ENCODE measurements at places on chromosomes 7 and 10.

- DNase-seq = peak; percentile 45
Measured at GRCh38 chr7:14504134-14504533, 398.4 kb downstream of the DGKB start.

DNA sequence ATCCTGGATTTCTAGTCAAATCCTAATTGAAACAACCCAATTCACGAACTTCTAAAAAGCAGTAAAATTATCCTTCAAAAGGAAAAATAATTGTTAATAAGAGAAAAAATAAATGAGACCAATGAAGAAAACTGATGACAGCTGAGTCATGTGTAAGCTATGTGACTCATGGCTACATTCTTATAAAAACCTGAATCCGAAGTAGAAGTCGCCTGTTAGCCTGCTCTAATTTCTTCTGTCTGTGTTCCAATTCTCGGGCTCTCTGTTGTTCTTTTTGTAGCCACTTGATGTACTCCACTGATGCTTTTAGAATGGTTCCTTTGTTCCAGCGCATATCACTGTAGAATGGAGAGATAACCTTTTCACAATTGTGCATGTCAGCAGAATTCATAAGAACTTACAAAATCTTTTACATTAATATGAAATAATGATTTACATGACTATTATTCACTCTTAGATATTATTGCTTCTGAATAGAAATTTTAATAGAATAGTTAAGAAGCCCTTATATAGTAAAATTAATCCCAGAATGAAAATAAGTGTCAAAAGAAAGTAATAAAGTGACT is 88.8 kb downstream of the TFEC start:
- DNase-seq = no peak

DNA sequence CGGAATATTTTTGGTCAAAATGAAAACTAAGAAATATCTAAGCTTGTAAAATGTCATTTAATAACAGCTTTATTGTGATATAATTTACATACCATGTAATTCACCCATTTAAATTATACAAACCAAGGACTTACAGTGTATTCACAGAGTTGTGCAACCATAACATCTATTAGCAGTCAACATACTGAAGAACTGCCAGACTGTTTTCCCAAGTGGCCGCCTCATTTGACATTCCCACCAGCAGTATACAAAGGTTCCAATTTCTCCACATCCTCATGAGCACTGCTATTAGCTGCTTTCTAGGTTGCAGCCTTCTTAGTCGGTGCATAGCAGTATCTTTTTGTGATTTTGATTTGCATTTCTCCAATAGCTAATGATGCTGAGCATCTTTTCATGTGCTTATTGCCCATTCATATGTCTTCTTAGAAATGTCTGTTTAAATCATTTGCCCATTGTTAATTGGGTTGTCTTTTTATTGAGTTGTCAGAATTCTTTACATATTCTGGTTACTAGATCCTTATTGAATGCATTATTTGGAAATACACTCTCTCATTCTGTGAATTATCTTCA is 153.0 kb upstream of the FGFR2 start:
- DNase-seq = no peak

DNA sequence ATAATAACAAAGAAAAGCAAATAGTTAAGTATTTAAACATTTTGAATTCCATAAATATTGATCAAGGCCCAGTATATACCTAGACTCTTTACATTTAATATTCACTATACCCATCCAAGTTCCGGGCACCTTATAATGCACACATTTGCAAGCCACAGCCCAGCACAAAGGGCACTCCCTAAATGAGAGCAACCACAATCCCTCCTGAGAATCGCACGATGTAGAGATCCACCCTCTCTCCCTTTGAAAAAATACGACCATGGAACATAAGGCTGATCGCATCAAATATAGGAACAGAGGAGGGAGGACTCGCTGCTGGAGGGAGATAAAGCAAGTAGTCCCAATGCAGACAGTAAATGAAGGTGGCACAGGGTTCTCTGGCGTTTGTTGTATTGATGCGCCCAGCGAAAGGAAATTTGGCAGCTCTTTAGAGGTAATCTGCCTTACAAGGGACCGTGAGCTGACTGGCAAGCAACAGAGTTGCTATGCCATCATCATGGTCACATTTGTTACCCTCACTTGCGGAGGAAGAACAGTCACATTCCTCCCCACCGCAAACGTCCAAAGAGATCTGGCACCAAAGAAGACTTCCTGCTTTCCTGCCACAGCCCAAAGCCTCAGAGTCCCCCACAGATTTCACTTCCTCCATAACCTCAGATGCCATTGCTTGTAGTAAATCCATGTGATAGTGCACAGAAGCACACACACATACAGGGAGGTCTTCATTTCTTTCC is 16.1 kb upstream of the TAS2R40 start:
- no peak for DNase-seq

- no peak for DNase-seq
Measured at GRCh38 chr10:50325449-50326171, 74.3 kb upstream of the ASAH2 start.

DNA sequence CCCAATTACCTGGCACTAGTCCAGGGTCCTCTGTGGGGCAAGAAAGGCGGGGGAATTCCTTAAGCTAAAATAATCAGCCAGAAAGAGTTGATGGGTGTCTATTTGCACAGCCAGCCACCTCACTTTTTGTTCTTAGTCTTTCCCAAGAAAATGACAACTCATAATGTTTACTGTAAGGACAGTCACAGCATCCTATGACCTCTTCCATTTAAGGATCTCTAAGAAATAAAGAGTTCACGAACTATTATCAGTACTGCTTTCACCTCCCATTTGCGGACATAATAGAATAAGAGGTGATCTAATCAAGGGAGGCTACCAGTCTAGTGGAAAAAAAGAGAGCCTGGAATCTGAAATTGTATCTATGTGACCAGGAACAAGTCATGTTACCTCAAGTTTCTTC is 72.4 kb upstream of the LRRC17 start:
- DNase-seq = no peak

DNA sequence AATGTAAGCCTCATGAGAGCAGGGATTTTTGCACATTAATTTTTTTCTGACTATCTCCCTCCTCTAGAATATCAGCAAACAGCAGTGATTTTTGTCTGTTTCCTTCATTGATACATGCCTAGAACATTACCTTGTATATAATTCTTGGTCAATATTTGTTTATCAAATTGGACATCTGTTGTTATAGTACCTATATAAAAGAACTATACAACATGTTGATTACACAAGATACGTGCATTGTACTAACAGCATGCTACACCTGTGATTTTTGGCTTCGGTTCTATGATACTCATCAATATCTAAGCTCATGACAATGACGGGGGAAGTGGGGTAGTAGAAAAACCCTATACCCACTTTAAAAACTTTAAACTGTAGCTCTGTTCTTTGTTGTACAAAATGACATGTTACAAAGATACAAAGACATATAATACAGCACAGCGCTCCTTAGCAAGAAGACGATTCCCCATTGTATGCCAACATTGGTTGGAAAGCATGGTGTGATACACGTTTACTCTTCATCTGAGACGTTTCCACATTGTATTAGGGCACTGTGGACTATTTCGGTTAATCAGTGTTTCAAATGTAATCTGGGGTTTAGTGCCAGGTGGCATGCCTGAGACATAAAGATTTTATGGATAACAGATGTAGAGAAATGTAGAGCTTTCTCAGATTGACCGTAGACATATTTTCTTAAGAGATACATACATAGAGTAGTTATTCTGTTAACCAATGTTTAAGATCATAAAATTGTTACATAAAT is 70.5 kb upstream of the FOXP2 start:
- no peak for DNase-seq

GRCh38 chr7:43944286-43944685 is 18.1 kb downstream of the UBE2D4 start:
- no peak for DNase-seq

DNA sequence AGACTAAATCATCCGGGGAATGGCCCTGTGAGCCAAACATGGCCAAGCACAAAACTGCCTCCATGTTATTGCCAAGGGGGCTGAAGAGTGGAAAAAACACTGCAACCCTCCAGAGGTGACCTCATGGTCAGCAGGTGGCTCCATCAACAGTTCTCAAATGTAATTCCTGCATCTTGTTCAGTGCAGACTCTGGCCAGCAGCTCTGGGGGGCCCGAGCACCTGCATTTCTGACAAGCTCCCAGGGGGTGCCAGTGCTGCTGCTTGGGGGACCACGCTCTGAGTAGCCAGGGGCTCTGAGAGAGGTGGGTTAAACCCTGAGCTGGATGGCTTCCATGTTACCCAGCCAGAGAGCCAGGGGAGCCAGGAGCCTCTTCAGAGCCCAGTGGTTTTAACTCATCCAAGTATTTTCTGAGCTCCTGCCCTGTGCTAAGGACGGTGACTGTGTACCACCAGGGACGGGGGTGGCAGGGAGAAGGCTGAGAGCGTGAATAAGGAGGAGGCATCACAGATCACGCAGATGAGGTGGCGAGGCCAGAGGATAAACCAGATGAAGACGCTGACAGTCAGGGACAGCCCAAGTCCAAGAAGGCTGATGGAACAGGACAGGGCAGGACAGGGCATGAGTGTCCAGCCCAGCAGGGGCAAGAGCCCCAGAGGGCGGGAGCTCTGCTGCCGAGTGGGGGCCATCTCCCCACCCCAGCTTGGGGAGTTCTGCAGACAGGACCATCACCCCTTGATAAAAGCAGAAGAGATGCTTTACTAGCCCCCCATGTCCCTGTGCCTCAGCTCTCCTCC is 52.9 kb downstream of the CLEC2L start:
- DNase-seq = no peak

- no peak for DNase-seq
Measured at GRCh38 chr7:33814936-33815335, 90.4 kb upstream of the BMPER start.

DNA sequence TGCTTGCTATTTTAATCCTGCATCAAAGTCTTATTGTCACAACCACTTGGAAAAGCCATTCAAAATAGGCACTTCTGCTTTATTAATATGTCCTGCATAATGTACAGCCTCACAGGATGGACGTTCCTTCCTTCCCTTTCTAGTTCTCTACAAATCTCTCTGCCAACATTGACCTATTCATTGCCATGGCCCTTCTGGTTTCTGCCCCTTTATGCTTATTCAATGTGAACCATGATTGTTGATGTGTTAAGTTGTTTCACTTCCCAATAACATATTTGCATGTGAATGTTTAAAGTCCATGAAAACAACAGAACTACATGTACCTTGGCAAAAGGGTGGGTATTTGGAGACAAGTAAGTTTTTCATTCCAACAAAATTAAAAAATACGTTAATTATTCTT is 45.7 kb downstream of the COL28A1 start:
- no peak for DNase-seq

- DNase-seq = no peak
Measured at GRCh38 chr7:113092762-113093161, 6.1 kb upstream of the GPR85 start.

DNA sequence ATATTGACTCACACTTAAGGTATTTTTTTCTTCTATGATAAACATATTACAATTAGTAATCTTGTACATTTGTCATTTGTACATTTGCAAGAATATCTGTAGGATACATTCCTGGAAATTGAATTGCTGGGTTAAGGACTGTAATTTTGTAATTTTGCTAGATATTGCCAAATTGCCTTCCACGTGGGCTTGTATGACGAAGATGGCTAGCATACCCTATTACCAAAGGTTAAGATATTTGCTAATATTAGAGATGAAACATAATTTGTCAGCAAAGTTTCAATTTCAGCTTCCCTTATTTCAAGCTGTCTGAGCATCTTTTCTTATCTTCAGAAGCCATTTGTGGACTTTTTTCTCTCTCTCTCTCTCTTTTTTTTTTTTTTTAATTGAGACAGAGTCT is 1.0 kb upstream of the LYZL2 start:
- no peak for DNase-seq

DNA sequence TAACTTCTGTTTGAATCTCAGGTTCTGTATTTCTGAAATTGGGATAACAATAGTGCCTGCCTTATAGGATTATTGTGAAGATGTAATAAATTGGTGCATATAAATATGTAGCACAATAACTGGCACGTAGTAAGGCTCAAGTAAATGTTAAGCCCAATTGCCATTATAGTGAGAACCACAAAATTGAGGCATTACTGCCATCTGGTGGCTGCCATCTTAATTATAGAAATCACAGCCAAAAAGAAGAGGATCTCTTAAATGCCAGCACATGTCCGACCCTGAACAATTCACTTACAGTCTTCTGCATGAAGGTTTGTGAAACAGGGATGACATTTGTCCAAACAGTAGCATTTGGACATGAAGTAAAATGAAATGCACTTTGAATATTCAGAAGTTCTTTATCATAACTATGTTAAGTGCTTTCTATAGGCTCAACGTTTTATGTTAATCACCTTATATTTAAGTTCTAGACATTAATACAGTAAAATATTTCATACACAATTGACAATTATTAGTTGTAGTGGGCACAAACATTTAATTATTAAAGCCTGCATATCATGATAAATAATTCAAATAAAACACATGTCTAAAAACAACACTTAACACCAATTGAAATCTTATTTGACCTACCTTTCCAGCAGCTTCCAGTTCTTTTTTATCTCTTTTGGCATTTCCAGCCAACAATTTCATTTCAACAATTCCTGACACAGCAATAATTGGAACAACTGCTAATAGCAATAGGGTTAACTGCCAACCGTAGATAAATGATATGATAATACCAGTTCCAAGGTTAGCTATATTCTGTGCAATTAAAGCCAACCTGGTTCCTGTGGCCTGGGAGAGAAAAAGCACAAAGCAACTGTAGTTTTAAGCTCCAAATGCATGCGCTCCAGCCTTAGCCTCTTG is 58.5 kb downstream of the ABCB4 start:
- DNase-seq = no peak

GRCh38 chr7:130736298-130736900 is 2.4 kb upstream of the KLF14 start:
- DNase-seq = no peak

GRCh38 chr7:42931834-42932651 is at the start of the genes MRPL32 and PSMA2:
TSS of gene MRPL32 (plus strand) at chr7:42932376. CDS start at chr7:42932387, 11 bp downstream.
TSS of gene PSMA2 (minus strand) at chr7:42932174. CDS start at chr7:42932158, 16 bp downstream.
- peak; percentile 96 for DNase-seq

- no peak for DNase-seq
Measured at GRCh38 chr7:137834552-137834951, 12.2 kb downstream of the DGKI start.

- no peak for DNase-seq
Measured at GRCh38 chr7:87567052-87567451, 33.6 kb downstream of the ABCB1 start.

DNA sequence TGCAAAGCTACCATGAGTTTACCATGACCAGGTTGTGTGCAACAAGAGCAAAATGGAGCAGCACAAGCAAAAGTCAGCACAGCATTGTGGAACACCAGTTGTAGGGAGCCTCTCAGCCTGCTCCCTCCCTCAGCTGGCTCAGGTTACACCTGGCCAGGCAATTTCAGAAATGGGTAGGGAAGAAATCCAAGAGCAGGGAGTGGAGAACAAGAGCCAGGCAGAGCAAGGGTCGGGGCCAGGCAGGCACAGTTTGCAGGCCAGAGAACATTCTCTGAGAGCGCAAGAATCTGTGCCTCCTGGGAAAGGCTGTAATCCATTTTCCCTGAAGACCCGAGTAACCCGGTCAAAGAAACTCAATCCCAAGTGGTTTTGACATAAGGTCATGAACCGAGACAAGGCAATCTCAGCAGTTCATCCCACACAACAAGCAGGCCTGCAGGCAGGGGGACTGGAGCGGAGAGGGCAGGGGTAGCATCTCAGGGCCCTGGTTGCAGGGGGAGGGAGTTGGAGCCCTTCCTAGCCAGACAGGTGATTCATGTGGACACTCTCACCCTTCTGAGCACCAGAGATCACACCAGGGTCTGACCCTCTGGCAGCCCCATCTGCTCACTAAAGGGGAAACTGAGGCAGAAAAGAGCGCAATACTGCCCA is 258.4 kb downstream of the PLXNA4 start:
- DNase-seq = no peak

- DNase-seq = no peak
Measured at GRCh38 chr10:24007359-24007758, 201.6 kb upstream of the KIAA1217 start.

- no peak for DNase-seq
Measured at GRCh38 chr7:155533827-155534690, 12.3 kb downstream of the CNPY1 start.

All from nucleus accumbens (tissue), 56 donors.